ENCODE measurements at places on chromosomes 2 and 18.

- DNase-seq, result no peak
These were observed 424.6 kb downstream of the TRIB2 start for GRCh38 chr2:13141315-13141714.

- DNase-seq, result no peak
These were observed 111.9 kb downstream of the MRO start for GRCh38 chr18:50707855-50708469.

DNA sequence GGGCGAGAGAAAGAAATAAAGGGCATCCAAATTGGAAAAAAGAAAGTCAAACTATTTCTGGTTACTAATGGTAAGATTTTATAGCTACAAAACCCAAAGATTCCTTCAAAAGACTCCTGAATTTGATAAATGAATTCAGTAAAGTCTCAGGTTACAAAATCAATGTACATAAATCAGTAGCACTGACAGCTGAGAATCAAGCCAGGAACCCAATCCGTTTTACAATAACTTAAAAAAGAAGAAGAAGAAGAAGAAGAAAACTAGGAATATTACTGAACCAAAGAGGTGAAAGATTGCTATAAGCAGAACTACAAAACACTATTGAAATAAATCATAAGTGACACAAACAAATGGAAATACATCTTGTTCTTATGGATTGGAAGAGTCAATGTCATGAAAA, 291.5 kb upstream of the GULP1 start:
- no peak for DNase-seq

DNA sequence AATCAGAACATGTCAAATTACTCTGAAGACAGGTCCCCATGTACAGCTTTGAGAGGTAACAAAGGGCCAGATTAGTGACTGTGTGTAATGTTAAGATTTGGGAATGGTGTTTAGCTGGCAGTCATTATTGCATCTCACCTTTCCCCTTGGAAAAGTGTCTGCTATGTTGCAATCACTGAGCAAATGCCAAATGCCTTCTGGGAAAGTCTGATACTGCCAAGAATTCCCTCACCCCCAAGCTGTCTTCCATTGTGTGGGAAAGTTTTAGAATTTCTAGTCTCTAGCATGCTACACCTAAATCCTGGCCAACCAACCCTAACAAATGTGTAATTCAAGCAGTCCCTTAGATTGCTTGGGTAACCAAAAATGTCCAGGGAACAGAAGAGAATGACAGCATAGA, 13.6 kb upstream of the PELI1 start:
- DNase-seq, result no peak

- DNase-seq, result no peak
These were observed 110.0 kb upstream of the KLF7 start for GRCh38 chr2:207275779-207276178.

All from AML-193 (cell line).